Activated CD4-positive, alpha-beta T cell treated with anti-CD3 and anti-CD28 coated beads for 36 hours (primary cell): ENCODE measurements at places on chromosomes 1 and 21. TPM values are rescaled to one million over a fixed set of nuclear protein-coding genes. Genes with fewer than 3 reads are reported as not detected.

DNA sequence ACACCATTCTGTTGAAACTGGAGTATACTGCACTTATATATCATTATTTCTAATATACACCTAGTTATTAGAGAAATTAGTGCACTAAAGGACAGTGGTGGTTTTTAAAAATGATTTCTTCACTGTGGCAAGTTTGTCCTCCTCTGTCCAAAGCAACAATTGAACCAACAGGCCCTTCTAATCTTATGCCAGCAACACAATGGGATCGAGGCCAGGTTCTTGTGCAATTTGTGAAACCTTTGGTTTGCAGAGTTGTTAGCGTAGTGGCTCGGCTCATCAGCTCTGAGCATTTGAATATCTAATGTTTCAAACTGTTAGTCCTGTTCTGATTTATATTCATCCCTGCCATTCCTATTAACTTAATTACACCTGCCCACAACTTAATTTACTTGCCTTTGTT is 9.9 kb upstream of the LRRC39 start:
- no peak for DNase-seq

The KMO gene
- total RNA-seq, result 0.33 TPM

DNA sequence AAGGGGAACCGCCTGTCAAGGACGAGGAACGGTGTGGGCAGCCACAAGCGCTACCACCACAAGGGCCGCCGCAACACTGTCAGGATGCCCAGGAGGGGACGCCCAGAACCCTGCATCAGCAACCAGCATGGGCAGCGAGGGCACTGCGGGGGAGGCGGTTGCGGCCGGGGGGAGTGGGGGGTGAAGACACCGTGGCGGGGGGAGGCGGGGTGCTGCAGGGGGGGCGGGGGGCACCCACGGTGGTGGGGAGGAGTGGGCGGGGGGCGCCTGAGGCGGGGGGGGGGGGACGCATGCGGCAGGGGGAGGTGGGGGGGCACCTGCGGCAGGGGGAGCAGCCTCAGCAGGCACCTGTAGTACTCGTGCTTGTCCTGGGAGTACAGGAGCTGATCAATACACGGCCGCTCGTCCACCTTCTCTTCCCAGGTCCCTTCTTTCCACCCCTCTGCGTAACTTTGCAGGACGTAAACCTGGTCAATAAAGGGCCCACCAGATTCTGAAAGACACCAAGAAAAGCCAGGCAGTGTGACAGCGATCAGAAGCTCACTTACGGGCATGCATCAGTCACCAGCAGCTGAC is 4.6 kb downstream of the POFUT2 start:
- DNase-seq, result no peak

DNA sequence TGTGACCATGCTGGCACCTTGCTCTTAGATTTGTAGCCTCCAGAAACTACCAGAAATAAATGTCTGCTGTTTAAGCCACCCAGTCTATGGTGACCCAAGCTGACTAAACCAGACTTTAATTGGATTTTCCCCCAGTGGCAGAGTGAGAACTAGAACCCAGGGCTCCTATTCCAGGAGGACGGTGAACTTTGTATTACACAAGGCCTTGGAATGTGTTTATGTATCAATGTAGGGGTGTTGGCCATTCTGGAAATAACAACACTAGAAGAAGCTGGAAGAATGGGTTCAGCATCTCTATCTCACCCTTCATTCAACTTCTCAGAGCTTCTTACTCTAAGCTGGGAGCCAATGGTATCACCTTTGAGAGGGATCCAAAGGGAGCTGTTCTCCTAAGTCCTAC is 37.0 kb downstream of the ARHGEF11 start:
- DNase-seq, result no peak

The SLFNL1 gene
- 0.14 TPM for total RNA-seq

DNA sequence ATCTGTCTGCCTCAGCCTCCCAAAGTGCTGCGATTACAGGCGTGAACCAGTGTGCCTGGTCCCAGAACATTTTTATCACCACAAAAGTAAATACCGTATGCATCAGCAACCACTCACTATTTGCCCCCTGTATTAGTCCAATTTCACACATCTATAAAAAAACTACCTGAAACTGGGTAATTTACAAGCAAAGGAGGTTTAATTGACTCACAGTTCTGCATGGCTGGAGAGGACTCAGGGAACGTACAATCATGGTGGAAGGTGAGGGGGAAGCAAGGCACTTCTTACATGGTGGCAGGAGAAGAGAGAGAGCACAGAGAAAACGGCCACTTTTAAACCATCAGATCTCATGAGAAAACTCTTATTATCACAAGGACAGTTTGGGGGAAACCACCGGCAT is 25.6 kb upstream of the CTH start:
- DNase-seq, result no peak

DNA sequence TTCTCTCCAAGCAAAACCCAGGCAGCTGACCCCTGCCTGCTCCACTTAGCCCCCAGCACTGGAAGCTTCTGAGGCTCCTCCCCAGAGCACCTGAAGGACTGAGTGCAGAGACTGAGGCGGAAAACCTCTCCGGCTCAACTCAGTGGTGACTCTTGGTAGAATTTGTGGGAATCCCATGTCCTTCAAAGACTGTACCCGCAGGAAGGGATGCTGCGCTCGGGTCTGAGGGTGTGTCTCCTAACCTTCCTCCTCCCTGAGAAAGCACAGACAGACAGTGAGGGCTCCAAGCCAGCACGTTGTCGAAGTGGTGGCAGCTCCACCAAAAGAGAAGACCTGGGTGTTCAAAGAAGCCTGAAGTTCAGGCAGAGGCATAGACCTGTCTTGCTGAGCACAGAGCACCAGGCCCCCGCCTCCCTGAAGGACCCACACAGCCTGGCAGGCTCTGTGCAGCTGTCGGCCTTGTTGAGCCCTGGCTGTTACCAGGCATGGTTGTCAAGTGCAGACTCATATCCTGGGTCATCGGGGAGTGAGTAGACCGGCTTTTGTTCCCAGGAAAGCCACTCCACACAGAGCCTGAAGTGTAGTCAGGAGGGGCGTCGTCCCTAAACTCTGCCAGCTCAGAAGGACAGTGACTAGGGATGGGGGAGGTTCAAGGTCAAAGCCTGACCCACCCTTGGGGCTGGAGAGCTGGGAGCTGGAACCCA is 36.7 kb downstream of the CSMD2 start:
- DNase-seq, result no peak

DNA sequence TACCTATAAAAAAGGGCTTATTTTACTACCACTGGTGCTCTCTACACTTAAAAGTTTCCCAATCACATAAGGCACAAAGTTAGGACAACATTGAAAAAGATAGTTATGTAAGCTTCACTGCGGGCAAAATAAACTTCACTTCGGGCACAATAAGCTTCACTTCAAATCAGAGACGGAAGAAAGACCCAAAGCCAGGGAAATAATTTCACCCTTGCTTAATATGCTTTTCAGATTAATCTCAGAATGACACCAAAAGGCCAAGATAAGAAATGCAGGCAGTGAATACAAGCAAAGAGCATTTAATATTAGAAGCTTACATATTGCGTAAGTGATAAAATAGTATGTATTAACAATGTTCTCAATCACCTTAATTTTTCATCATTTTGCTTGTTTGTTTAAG is 444.2 kb downstream of the SETD4 start:
- no peak for DNase-seq

- DNase-seq, result no peak
Measured at GRCh38 chr1:167656657-167657056, 26.6 kb downstream of the RCSD1 start.

DNA sequence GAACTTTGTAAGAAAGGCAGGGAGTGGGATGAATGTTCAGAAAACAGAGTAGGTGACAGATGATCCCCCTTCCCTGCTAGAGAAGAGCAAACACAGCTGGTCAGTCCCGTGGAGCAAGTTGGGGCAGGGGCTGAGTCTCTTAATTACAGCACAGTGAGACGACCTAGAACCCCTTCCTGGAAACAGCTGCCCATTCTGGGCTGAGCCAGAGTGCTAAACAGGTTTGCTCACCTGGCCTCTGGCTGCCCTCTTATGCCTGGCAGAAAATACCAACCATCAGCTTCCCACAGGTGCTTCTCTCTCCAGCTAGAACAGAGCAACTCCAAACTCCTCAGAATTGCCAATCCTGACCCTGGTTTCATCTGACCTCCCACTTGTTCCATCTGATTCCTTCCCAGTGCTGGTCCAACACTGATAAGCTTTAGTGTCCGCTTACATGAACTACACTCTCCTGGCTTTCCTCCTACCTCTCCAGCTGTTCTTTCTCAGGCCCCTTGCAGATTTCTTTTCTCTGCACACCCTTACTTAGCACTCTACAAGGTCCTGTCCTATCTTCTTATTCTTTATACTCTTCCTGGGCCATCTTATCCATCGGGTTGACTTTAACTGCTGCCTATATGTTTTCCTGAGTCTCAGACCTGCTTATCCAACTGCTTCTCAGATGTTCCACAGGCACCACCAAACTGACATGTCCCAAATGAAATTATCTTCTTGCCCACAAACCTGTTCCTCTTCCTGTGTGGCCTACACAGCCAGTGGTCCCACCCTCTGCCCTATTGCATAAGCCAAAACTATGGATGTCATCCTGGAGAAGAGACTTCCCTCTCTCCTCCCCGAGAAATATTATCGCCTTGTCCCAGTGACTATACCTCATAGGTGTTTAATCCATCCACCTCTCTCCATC is 22.6 kb upstream of the COL9A2 start:
- DNase-seq, result no peak

- no peak for DNase-seq
Measured at GRCh38 chr1:163163881-163164582, 38.7 kb downstream of the RGS5 start.

- DNase-seq, result no peak
Measured at GRCh38 chr21:46437096-46437498, 21.6 kb upstream of the DIP2A start.

The SPOCD1 gene
- 0.91 TPM for total RNA-seq

GRCh38 chr1:94697839-94698238 is 122.3 kb upstream of the SLC44A3 start:
- DNase-seq, result no peak

GRCh38 chr1:212359794-212360479 is 54.7 kb downstream of the PACC1 start:
- DNase-seq, result peak; percentile 46

DNA sequence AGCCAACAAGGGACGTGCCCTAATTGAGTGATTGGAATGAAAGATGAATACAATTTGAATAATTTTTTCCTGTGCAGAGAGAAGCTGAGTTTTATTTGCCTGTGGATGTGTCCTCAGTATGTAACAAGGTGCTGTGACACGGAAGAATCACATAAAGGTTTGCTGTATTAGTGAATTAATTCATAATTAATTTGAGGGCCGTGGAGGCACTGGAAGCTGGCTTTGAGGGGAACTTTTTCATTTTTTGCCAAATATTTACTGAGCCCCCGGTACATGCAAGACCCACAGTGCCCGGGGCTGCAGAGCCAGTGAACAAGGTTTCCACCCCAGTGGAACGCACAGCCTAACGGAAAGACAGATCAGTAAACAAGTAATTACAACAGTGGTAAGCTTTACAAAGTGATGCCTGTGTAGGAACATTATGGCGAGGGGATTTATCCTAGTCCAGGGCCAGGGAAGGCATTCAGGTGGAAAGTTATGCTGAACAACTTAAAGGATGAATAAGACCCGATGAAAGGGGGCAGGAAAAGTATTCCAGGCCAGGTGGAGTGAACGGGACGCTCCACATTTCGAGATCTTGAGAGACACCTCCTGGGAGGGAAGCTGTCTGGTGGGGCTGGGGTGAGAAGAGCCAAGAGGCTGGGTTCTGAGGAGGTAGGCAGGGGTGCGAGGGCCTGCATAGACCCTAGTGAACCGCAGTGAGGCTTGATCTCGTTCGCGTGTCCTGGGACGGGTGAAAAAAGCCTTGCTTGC is 773 bp upstream of the RCC2 start:
- peak; percentile 13 for DNase-seq

The GPX7 gene
- 23.1 TPM for total RNA-seq

- DNase-seq, result peak; percentile 62
Measured at GRCh38 chr1:37323486-37324377, 150.6 kb upstream of the ZC3H12A start.

GRCh38 chr1:2523891-2524609 is 2.3 kb downstream of the PANK4 start:
- peak; percentile 61 for DNase-seq

DNA sequence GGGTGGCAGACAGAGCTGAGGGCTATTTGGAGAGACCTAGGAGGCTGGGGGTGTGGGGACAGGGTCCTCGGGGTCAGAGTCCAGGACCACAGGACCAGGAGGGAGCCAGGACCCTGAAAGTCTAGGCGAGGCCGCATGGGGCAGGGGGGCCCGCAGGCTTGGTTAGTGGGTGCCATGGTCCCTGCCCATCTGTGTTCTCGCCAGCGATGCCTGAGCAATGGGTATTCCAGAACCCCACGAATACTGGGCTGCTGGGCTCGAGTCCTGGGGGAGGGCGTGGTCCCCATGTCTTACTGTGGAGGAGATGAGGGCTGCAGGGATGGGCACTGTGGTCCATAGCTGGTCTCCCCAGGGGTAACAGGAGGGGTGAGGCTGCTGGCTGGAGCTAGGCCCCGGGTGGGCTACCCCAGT is 2.0 kb downstream of the KRTAP10-6 start:
- no peak for DNase-seq

DNA sequence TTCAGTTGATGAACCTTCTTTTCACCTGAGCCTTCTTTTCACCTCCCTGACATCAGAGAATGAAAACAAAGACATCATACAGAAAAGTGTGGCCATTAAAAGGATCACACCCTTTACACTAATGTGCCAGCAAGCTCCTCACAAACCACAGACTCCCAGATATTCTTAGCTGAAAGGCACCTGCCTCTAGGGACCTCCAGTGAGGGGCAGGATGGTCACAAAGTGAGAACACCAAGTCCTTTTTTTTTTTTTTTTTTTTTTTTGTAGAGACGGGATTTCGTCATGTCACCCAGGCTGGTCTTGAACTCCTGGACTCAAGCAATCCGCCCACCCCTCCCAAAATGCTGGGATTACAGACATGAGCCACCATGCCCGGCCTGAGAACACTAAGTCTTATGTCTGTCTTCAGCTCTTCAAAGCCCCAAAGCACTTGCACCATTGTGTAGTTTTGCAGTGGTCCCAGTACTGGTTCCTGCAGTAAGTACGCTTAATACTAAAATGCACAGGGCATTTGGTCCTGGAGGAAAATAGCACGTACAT is 58.2 kb upstream of the LBR start:
- DNase-seq, result no peak

The TP73 gene
- 0.40 TPM for total RNA-seq

DNA sequence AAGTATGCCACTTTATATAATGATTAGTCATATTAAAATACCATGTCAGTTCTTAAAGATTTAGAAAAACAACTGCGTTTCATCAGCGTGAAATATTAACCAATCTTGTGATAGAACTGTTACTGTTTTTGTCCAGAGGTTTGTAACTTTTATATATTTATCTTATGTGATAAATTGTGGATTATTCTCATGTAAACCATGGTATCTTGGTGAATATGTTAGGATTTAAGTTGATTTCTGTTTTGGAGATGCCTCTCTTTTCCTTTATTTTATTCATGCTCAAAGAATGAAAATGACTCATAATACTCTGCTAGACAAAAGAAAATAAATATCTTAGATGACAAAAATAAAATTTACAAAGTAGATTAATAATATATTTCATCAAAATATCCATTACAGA is 88.4 kb downstream of the ADGRL4 start:
- no peak for DNase-seq

The LIPI gene
- not detected for total RNA-seq

The MSH4 gene
- 0.39 TPM for total RNA-seq
